ENCODE measurements at places on chromosomes 12 and 14. TPM values are rescaled to one million over a fixed set of nuclear protein-coding genes. Genes with fewer than 3 reads are reported as not detected.

Gene CLEC4C
- not detected for total RNA-seq

DNA sequence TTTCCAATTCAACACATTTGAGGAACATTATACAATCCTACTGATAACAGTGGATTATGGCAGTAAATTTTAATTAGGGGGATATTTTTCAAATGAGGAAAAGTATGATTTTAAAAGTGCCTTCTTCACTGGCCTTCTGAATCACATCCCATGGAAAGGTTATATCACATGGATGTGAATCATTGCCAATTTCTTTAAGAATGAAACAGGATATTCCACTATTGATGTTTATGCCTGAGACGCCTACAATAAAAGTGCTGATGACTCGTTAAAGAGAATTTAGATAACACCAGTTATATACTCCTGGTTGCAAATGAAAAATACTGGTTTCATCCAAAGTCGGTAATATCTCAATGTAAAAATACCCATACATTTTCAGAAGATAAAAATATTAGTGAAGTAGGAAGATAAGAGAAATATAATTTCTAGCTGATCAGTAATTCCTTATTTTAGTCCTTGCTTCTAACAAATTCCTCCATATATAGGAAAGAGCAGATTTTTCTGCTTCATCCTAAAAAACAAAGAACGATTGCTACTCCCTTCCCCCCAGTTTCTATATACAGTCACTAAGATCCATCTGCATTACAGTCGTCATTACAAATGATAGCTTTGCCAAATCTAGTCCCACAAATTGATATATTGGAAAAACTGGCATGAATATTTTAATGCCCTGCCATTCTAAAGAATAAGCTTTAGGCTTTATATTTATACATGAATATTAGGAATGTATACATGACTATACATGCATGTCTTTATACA lies 139.5 kb upstream of the SOX5 start:
- no peak for DNase-seq

Gene TBC1D30
- total RNA-seq, result 3.7 TPM

- no peak for DNase-seq
Measured at GRCh38 chr12:53060064-53060720, 10.3 kb downstream of the TNS2 start.

DNA sequence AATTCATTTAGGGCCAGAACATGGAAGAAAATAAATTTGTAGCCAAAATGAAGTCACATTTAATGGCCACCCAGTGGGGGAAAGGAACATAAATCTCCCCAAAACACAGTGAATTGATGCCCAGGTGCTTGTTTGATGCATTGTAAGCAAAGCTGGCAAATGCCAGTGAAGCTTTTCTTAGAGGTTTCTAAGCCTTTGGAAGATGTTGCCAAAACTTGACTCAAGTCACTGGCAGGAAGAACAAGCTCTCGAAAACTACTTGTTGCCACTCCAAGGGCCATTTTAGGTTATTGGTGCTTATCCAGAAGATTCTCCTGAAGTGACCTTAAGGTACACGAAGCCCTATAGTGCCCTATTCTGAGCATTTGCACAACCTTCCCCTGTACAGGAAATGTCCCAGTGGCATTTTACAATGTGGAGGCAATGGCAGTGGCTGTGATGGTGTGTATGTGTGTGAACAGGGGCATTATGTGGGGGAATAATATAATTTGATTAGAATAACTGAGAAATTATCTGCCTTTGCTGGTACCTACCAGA lies 89.5 kb upstream of the NOVA1 start:
- DNase-seq, result no peak

DNA sequence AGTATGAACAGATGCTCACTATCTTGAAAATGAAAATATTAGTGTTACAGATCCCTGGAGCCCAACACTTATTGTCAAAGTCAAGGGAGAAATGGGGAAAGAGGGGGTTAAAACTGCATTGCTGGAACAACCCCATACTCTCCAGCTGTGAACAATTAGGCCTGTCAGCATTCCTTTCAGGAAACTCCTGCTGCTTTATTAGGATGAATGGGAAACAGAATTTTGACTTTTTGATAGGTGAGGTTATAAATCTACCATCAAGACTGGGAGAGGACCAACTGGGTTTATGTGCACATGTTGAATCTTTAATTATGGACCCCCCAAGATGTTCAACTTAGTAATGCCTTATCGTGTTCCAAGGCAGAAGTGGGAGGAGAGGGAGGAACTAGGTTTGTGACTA lies 85.0 kb downstream of the TMTC1 start:
- DNase-seq, result no peak

Gene CISTR
- total RNA-seq, result not detected

Gene PLEKHD1
- 0.41 TPM for total RNA-seq
